ENCODE measurements at places on chromosomes 3 and 15.

GRCh38 chr3:11703146-11703545, 59.4 kb upstream of the VGLL4 start:
- DNase-seq, result no peak

DNA sequence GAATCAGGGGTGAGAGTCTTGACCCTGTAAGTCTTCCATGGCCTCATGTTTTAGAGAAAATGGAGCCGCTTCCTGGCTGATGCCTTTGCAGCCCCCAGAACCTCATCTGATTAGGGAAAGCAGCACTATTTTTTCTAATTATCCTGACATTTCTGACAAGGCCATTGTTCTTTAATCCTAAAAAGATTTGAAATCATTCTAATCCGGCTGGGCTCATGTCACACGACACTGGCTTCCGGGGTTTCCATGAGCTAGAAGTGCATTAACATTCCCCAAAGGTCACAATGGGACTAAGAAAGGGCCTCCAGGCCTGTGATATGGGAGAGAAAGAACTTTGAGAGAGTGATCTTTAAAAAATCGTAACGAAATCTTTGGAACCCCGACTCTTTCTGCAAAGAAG, 33.1 kb downstream of the RBP2 start:
- DNase-seq, result peak; percentile 73

DNA sequence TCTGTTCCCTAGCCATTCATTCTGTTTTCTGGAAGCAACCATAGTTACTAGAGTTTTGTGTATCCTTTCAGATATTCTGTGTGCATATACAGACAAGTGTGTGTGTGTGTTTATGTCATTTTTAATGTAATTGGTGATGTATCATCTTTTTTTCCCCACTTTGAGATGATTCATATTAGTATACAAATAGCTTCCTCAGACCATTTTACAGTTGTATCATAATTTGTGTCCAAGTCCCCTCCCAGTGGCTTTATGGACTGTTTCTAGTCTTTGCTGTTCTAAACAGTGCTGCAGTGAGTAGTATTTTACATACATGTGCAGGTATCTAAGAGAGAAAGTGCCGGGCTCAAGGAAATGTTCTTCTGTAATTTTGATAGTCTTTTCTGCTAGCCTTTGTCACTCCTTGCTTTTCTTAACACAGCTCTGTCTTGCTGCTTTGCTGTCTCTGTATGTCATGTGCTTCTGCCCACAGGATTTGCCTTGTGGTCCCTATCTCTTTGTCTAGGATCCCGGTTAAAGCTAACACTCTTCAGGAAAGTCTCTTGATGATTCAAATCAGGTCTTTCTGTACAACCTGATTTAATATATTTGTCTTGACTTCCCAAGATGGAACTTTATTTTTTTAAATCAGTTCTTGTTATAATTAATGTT, 31.5 kb upstream of the FBXL22 start:
- DNase-seq, result no peak

GRCh38 chr3:67558426-67558825, 96.0 kb downstream of the SUCLG2 start:
- DNase-seq, result peak; percentile 30

DNA sequence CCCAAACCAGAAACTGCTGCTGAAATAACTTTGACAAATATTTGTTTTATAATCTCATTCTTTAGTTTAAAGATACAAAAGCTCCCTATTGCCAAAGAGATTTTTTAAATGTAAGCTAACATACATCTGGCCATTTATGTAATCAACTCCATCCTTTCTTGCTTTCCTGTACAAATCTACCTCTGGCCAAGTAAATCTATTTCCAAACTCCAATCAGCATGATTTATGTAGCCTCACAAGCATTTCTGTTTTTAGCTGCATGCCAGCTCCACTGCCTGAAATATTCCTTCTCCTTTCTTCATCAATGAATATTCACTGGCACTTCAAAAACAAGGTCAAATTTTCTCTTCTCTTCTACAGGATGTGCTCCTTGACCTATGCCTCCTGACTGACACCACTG, 80.0 kb downstream of the SHOX2 start:
- no peak for DNase-seq

GRCh38 chr3:101984356-101984755, 135.0 kb downstream of the NFKBIZ start:
- no peak for DNase-seq

DNA sequence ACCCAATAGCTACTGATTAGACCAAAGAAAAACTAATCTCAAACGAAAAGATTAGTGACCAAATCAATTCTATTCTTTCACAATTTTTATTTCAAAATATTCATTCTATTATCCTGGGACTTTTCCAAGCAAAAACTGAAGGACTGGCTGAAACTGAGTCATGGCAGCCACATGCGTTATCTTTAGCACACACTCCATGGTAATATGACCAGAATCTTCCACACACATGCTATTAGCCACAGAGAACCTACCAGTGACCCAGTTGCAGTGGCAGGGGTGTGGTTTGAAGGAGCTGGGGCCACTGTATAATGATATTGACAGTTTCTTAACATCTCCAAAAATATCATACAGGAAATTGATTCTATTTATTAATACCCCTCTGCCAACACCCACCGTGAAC, 154.8 kb upstream of the ABI3BP start:
- no peak for DNase-seq

DNA sequence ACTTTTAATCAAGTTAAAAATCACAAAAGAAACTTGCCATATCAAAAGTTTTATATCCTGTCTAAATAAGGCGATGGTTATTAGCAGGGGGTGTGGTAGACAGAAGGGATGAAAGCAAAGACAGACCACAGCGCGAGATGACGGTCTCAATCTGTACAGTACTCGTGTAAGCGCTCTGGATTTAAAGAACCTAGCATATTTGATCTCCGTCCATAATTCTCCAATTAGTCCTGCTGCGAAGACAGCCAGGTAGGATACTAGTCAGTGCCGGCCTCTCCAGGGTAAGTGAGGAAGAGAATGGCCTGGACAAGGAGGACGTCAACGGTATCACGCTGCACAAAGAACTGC, 701 bp downstream of the SGO1 start:
- no peak for DNase-seq

DNA sequence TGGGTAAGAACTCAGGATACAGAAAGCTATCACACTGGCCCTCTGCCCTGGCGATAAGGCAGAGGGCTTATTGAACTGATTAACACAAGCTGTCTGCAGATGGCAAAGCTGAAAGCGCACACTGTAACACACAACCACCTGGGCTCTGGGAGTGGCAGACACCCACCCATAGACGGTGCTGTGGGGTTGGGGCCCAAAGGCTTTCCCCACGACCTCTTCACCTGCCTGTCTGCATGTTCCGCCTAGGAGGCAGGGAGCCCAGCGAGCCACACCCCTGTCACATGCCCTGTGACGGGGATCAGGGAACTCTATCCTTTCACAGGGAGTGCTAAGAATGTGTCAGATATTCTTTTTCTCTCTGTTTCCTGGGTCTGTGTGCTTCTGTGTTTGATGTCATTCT, 12.1 kb upstream of the TFG start:
- DNase-seq, result no peak

- DNase-seq, result no peak
Observed at GRCh38 chr15:75067123-75067830, 43.9 kb downstream of the PPCDC start.

All from eye (tissue), 1 donor.